ENCODE measurements at places on chromosomes 3 and 15.

GRCh38 chr3:140292684-140293083, 357.7 kb downstream of the CLSTN2 start:
- no peak for DNase-seq

DNA sequence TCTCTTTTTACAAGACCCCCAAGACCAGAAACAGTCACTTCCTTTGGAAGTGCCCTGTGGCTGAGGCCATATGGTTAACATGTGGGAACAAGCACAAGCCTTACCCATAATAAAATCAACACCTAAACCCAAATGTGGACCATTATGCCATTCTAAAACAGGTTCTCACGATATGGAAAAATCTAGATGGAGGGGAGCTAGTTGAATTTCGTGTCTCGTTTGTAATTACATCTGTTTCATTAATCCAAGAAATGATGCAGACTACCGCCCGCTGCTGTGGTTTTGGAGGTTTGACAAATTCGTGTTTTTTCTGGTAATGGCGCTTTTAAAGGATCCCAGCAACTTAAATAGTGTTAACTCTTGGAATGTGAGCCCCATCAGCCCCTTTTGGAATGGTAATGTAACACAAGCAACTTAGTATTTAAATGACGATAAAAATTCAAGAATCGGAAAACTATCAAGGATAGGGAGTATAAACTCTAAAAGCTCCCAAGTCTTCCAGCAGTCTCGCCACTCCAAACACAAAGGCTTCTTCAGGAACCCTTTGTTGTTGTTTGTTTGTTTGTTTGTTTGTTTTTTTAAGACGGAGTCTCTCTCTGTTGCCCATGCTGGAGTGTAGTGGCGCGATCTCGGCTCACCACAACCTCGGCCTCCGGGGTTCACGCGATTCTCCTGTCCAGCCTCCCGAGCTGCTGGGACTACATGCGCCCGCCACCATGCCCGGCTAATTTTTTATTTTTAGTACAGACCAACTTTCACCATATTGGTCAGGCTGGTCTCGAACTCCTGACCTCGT, 1.1 kb downstream of the CNBP start:
- DNase-seq = peak; percentile 40

- DNase-seq = no peak
Observed at GRCh38 chr3:188729422-188729821, 442.3 kb upstream of the TPRG1 start.

DNA sequence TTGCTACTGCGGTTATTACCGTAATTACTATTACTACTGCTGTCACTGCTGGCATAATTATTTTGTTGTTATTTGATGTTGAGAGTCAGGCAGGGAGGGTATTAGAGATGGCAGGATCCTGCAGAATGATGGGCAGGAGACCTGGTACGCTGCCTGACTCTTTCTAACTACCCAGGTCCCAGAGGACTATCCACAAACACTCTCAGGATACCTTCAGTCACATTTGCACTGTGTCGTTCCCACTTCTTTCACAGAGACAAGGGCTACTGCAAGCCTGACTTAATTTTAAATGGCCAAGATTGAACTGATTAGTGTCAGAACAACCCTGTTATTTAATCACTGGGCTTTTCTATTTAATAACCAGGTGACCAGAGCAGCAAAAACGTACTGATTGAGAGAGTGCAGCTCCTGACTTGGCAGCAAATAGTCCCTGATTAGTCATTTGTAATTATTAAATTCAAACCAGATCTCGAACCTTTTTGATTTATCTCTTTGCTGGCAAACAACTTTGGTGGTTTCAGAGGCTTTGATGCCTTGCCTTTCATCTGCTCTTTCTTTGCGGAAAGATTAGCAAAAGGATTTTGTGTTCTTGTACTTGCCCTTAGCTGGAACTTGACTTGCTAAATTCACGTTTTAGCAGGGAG, 88.8 kb upstream of the ARHGEF3 start:
- DNase-seq = no peak

DNA sequence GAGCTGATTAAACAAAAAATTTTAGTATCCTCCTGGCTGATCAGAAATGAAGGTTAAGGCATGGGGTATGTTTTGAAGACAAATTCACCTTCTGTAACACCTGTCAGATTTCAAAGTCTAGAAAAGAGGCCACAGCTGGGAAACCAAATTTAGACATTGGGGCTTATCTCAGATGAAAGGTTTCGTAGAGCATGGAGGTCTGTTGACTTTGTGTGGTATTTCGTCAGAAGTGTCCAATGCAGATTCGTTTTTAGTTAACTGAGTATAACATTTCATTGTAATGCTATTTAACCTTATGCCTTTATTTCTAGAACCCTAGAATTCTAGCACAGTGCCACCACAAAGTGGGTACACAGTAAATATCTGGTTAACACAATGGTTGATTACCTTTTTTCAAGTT, 61.7 kb downstream of the FNDC3B start:
- no peak for DNase-seq

GRCh38 chr3:135007607-135008006, 212.5 kb downstream of the EPHB1 start:
- no peak for DNase-seq
